Osteocyte (in vitro differentiated cells): ENCODE measurements at places on chromosomes 13 and 19. TPM values are rescaled to one million over a fixed set of nuclear protein-coding genes. Genes with fewer than 3 reads are reported as not detected.

Gene GTF3A
- 67.0 and 67.4 TPM in 2 replicates for total RNA-seq

DNA sequence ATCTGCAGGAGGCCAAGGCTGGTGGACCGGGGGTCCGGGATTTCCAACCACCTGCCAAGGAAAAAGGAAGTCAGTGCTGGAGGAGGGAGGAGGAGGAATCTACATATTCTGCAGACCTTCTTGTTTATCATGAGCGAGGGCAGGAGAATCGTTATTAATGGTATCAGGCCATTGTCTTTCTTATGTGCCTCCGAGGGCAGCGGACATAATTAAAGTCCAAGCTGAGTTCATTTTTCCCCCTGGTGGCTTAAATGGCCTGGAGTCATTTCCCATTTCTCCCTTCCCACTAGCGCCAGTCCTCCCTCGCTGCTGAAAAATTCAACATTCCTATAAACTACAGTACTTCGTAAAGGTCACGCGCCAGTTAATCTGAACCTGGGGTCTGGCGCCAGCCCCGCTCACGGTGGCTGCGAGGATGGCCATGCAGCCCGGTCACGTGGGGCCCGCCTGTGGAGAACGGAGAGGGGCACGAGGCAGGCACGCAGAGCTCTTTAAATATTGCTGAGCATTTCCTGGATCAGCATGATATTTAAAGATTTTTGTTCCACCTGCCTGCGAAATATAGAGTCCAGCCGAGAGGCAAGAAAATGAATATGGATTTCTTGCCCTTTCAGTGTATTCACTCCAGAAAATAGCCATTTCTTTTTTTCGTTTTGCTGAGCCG lies 85.2 kb upstream of the PCDH8 start:
- no peak overlapping the region for H3K27ac ChIP-seq
- H3K36me3 ChIP-seq, result no peaks in the 10 kb centered on the region
- H3K4me3 ChIP-seq, result no peak overlapping the region
- no peaks in the 10 kb centered on the region for H3K4me1 ChIP-seq

GRCh38 chr13:83992566-83993358 lies 110.5 kb upstream of the SLITRK1 start:
- no peaks in the 10 kb centered on the region for H3K4me1 ChIP-seq
- no peaks in the 10 kb centered on the region for H3K27me3 ChIP-seq
- DNase-seq, result no peak

DNA sequence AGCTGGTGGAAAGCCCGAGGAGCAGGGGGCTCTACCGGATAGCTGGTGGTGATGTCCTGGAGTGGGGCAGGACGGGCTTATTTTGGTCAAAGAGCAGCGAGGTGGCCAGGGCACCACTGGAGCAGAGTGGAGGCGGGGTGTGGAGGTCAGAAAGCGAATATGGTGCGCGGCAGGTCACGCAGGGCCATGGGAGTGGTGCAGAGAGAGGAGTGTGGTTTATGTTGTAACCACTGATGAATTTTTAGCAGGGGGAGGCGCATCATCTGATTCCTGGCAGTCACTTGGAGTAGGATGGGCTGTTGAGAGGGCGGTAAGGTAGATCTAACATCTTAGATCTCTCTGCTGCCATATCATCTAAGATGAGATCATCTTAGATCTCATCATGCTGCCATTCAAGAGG lies 1.4 kb upstream of the ZNF414 start:
- DNase-seq, result no peak
- peak overlapping the region; percentile 2 for H3K4me3 ChIP-seq
- no peaks in the 10 kb centered on the region for H3K36me3 ChIP-seq
- H3K27me3 ChIP-seq, result peaks cover 5% of the 10 kb centered on the region
- H3K27ac ChIP-seq, result no peak overlapping the region

- no peaks in the 10 kb centered on the region for H3K36me3 ChIP-seq
- no peak overlapping the region for H3K27ac ChIP-seq
- H3K27me3 ChIP-seq, result no peaks in the 10 kb centered on the region
- H3K4me1 ChIP-seq, result peaks cover 6% of the 10 kb centered on the region
- no peak overlapping the region for H3K4me3 ChIP-seq
These were observed 991.7 kb downstream of the EFNB2 start for GRCh38 chr13:105543742-105544141.
